ENCODE measurements at places on chromosomes 11 and 22.

GRCh38 chr11:124898263-124898680 lies 607 bp upstream of the ROBO4 start:
- no peak for DNase-seq

DNA sequence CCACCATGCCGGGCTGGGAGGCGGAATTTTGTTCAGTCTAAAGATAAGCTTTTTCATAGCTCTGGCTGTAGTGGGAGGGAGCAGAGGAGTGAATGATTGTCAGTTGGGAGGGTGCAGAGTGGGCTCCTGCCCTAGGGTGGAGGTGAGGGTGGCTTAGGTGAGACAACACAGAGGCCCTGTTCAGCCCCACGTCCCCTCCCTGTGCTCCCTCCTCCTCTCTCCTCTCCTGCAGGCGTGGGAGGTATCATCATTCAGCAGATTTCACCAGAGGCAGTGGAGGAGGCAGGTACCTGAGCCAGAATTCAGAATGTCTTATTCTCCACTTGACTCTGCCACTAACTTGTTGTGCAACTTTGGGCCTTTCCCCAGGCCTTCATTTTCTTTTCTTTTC lies 1.7 kb upstream of the THRSP start:
- DNase-seq: peak; percentile 29

GRCh38 chr11:94515398-94515797 lies 3.1 kb downstream of the C11orf97 start:
- DNase-seq: no peak

- DNase-seq: no peak
Measured at GRCh38 chr11:122661182-122661945, 5.8 kb downstream of the UBASH3B start.

DNA sequence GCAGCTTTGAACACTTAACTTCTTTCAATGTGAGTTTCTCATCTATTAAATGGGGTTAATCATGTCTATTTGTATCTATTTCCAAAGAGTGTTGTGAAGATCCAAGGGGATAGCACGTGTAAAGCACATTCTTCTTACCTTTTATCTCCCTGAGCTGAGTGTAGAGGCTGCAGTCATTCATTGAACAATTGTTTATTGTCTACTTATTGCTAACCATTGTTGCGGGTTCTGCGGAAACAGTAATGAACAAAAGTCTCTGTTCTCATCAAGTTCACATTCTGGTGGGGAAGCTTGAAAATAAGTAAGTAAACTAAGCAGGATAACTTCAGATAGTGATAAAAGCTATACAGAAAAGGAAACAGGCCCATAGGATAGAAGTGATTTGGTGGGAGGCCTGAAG lies 27.4 kb upstream of the PLET1 start:
- no peak for DNase-seq

- no peak for DNase-seq
Measured at GRCh38 chr11:77726524-77726923, 88.9 kb upstream of the CLNS1A start.

- peak; percentile 41 for DNase-seq
Measured at GRCh38 chr22:39514373-39514973, 5.9 kb upstream of the ATF4 start.

DNA sequence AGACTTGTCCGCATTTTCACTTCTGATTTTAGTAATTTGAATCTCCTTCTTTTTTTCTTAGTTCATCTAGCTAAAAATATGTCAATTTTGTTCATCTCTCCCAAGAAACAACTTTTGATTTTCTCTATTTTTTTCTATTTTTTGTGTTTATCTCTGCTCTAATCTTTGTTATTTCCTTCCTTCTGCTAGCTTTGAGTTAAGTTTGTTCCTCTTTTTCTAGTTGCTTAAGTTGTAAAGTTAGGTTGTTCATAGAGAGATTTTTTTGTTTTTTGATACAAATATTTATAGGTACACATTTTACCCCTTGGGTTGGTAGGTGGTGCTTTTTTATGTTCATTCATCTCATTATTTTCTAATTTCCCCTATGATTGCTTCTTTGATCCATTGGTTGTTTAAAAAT lies 22.1 kb upstream of the XKR3 start:
- no peak for DNase-seq

DNA sequence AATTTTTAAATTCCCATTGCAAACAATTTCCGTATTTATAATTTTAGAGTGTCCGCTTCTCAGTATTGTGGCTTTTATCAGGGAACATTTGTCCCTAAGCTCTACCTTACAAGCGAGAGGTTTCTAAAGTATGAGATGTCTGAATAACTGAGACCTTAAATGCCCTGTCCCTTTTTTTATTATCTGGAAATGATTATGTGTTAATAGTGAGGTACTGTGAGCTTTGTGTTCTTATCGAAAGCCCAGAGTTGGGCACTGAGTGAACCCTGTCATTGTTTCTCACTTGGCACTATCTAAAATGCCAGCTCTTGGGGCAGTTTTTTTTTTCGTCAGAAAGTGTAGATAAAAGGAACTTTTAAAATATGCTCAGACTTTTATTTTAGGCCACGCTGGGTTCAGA lies 9.5 kb downstream of the CTTN start:
- DNase-seq: no peak

GRCh38 chr11:1852271-1852876 lies 510 bp upstream of the LSP1 start:
- no peak for DNase-seq

DNA sequence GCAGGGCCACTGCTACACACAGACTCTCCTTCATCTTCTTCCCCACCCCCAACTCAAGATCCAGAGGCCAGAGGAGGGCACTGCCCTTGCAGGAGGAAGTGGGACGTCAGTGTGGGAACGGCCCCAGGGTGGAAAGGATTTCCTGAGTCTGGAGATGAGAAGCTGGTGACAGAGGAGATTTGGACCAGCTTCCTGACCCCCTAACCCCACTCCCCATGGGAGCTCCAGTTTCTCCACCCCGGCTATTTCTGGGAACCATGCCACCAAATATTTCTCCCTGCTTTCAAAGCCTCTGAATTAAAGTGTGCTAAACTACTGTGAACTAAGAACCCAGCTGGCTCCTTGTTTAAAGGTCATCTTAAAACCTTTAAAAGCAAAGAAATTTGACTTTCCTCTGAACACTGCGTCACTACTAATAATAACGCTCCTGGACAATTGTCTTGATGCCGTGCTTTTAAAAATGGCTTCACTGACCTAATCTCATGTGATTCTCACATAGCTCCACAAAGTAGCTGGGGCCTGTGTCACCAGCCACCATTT lies 46.6 kb downstream of the CWC15 start:
- no peak for DNase-seq

- DNase-seq: no peak
Measured at GRCh38 chr11:57812634-57813033, 51.0 kb downstream of the CTNND1 start.

- peak; percentile 80 for DNase-seq
Measured at GRCh38 chr22:29706486-29706885, 13.3 kb upstream of the CABP7 start.

DNA sequence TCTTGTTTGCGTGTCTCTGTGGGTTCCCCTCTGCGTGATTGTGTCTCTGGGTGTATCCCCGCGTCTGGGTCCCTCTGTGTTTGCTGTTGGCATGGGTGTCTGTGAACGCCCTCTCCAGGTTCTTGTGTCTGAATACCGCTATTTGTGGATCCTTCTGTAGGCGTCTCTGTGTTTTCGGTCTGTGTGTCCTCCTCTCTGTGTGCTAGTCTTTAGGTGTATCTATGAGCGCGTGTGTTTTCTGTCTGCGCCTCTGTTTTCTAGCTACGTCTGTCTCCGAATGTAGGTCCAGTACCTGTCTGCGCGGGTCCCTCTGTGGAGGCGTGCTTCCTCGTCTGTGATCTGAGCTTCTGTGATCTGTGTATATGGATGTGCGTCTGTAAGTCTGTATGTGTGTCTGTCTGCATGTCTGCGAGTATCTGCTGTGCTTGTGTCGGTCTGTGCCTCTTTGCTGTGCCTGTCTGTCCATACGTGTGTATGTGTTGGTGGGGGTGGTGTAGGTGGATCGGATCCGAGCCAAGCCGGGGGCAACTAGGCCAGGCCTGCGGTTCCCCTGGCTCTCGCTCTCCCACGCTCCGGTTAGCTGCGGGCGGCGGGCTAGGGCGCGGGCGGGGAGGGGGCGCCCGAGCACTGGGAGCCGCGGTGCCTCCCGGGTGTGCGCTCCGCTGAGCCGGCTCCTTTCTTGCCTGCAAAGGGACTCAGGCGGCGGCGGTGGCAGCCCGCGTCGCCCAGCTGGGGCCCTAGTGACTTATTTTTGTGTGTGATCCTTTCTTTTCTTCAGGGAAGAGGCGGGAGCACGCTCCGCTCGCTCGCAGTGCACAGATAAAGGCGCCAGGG lies 105.3 kb upstream of the E2F8 start:
- DNase-seq: peak; percentile 11

DNA sequence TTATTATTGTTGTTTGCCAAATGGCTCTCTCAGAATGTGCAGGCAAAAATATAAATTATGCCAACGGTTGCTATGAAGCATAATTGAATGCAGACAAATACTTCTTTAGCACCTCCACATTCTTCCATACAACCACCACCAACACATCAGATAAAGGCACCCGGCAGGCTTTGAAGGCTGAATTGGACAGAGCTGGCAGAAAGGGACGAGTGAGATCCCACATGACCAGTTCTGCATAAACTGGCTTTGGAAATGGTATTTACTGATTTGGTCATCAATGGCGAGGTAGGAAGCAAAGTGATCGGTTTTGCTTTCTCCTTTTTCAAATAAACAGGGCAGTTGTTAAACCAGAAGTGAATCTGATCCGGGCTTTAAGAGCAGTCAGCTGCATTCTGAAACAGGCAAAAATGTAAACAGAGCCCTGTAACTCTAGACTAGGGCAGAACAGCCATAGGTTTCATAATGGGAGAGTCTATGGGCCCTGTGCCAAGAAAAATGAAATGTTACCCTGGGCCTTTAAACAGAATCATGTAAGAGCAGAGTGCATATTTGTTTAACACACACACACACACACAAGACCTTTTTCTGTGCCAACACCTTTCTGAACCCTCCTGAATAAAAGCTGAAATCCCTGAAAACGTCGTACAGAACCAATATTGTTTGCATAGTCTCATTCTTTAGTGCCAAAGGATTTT lies 97.7 kb downstream of the MPPED2 start:
- DNase-seq: no peak

GRCh38 chr22:50734986-50735738 lies 2.8 kb upstream of the ACR start:
- no peak for DNase-seq

GRCh38 chr11:106961518-106961917 lies 56.8 kb downstream of the GUCY1A2 start:
- no peak for DNase-seq

DNA sequence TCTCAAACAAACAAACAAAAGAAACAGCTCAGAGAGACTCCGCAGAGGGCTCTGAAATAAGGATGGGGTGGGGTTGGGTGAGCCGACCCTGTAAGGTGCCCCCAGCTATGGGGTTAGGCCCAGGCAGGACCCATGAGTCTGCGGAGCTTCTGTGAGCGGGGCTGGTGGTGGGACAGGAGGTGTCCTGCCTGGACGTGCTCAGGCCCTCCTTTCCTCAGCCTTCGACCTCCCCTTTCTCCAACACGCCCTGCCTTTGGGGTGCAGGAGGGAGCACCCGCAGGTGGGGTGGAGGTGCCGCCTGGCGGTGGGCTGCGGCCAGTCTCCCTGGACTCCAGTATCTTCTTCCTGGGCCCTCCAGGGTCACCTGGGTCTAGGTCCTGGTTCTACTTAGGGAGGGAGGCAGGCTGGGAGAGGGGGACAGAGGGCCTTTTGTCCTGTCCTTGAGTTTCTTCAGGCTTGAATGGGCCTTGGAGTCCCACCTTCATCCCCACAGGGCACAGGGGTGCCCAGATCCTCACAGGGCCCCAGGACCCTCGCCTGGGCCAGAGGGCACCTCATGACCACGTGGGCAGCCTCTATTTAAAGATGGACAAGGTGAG lies 12.3 kb downstream of the PRR33 start:
- DNase-seq: no peak

- DNase-seq: peak; percentile 87
Measured at GRCh38 chr11:66479394-66480116, 679 bp upstream of the DPP3 start.

DNA sequence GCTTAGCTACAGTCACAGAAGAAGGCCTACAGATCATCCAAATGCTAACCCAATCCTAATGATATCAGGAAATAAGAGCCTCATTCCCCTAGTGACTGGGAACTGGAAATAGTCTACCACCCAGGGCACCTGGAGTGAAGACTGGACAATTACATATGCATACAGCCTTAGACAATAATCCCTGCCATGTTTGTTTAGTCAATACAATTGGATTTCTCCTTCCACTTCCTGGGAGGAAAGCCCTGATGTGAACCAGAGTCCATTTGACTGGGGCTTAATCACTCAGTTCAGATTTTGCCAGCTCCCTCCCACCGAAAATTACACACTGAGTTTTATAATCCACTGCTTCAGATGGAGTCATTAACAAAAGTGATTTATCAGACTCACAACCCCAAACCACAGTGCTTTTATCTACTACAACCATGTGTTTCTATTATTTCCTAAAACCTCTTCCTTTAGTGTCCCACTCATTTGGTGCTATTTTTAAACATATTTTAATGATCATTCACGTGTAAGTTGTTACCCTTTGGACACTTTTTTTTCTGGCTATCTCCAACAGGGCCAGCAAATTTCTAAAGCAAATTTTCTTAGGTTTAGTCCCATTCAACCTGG lies 29.9 kb downstream of the CWF19L2 start:
- peak; percentile 93 for DNase-seq

DNA sequence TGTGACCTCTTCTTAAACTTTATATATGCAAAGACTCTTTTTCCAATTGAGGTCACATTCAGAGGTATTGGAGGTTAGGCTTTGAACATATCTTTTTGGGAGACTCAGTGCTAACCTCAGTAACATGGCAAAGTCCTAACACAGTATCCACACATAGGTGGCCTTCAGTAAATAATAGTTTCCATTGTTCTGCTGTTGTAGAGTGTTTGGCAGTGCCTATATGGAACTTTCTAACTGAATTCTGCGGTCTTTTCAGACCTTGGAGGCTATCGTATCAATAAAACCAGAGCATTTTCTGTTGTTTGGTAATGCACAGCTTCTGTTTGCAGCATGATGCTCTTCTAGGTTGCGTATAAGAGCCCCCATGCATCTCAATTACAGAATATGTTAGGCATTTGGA lies 47.0 kb downstream of the LDLRAD3 start:
- no peak for DNase-seq

- no peak for DNase-seq
Measured at GRCh38 chr22:45335854-45336522, 26.3 kb downstream of the FAM118A start.

DNA sequence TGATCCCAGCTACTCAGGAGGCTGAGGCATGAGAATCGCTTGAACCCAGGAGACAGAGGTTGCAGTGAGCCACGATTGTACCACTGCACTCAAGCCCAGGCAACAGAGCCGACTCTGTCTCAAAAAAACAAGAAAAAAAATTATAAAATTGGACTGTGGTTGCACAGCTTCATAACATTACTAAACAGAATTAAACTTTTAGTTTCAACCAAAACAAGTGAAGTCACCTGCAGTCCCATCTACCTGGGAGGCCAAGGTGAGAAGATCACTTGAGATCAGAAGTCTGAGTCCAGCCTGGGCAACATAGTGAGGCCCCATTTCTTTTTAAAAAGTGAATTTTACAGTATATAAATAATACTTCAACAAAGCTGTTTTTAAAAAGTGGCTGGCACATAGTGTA lies 47.8 kb upstream of the CD5 start:
- DNase-seq: no peak

GRCh38 chr22:34102633-34103032 lies 182.4 kb upstream of the LARGE1 start:
- DNase-seq: no peak

GRCh38 chr11:131871006-131871405 lies 500.6 kb downstream of the NTM start:
- no peak for DNase-seq

Measured in NCI-H82 (cell line).